ENCODE measurements at places on chromosomes 16 and 17.
A peak's percentile ranks its signal among the peaks of the same experiment; 100 is the strongest.

DNA sequence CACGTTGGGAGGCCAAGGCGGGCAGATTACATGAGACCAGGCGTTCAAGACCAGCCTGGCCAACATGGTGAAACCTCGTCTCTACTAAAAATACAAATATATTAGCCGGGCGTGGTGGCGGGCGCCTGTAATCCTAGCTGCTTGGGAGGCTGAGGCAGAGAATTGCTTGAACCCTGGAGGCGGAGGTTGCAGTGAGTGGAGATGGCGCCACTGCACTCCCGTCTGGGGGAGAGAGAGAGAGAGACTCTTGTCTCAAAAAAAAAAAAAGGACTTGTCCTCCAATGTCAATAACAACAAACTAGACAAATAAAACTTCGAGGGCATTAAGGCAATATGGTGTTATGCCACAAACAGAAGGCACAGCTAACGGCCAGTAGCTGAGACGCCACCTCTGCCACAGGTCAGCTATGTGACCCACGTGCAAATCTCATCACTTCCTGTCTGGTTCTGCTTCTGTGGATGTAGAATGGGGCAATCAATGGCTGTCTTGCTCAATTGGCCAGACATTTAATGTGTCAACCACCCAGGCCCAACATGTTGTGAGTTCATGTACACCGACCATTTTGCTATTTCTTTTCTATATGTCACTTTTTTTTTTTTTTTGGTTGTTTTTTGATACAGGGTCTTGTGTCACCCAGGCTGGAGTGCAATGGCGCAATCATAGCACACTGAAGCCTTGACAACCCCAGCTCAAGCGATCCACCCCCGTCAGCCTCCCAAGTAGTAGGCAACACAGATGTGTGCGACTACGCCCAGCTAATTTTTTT, 834 bp upstream of the TXNDC11 start:
- peak; percentile 50 for DNase-seq

DNA sequence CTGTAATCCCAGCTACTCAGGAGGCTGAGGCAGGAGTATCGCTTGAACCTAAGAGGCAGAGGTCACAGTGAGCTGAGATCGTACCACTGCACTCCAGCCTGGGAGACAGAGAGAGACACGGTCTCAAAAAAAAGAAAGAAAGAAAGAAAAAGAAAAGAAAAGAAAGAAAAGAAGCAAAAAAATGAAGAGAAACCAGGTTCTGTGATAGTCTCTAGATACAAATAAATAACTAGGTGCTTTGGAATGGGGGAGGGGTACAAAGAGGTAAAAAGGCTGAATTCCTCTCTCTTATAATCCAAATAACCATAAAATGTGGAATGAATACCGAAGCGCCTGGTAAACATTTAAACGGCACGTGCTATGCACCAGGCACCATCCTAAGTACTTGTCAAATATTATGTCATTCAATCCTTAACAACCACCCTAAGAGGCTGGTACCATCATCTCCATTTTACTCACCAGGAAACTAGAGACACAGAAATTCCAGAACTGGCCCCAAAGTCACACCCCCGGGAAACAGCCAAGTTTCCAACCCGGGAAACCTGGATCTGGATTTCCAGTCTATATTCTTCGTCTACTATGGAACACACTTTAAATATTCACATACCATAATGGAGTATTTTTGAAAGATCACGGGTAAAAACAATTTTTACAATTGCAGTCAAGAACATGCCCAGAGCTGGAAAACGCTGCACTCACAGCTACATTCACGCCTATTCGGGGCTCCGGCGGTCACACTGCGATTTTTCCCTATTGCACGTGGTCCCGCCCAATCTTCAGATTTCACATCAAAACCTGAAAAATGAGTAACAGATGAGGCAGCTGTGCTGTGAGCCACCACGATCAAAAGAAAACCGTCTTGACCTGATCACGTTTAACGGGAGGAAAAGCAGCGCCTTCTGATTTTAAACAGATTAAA, 10.5 kb downstream of the NXN start:
- peak; percentile 62 for DNase-seq

GRCh38 chr17:11668618-11669017, 70.3 kb downstream of the DNAH9 start:
- DNase-seq: no peak

- no peak for DNase-seq
Observed at GRCh38 chr17:68763562-68763961, 162.4 kb upstream of the FAM20A start.
